H4 (cell line): ENCODE measurements at places on chromosomes 6 and 20. TPM values are rescaled to one million over a fixed set of nuclear protein-coding genes. Genes with fewer than 3 reads are reported as not detected.

Gene CALHM4
- total RNA-seq: 0.39 TPM in 1 of 2 replicates, not detected in the other

Gene OR12D3
- not detected in 2 replicates for total RNA-seq

Gene SIRPG
- total RNA-seq: not detected in 2 replicates

Gene NKX2-4
- 1.1 and 1.8 TPM in 2 replicates for total RNA-seq

Gene PNPLA1
- not detected in 2 replicates for total RNA-seq

Gene MATN4
- not detected in 2 replicates for total RNA-seq

Gene TULP1
- not detected in 2 replicates for total RNA-seq

Gene DEFB132
- total RNA-seq: not detected in 2 replicates

Gene RBM24
- total RNA-seq: 1.0 and 1.1 TPM in 2 replicates

Gene GPLD1
- total RNA-seq: 0.08 TPM in 1 of 2 replicates, not detected in the other

Gene FNDC11
- not detected in 2 replicates for total RNA-seq

Gene GGT7
- 0.76 and 0.99 TPM in 2 replicates for total RNA-seq

Gene PI16
- total RNA-seq: not detected in 2 replicates

Gene KCNQ2
- 3.4 and 6.6 TPM in 2 replicates for total RNA-seq

Gene ADAT2
- 1.7 and 4.5 TPM in 2 replicates for total RNA-seq

Gene HAO1
- not detected in 2 replicates for total RNA-seq

Gene SLC52A3
- total RNA-seq: 0.12 TPM in 1 of 2 replicates, not detected in the other

Gene TRIM10
- not detected in 2 replicates for total RNA-seq

Gene LY6G6D
- not detected in 2 replicates for total RNA-seq
